Naive B cell (primary cell): ENCODE measurements at places on chromosomes 12 and 14. TPM values are rescaled to one million over a fixed set of nuclear protein-coding genes. Genes with fewer than 3 reads are reported as not detected.
A peak's percentile ranks its signal among the peaks of the same experiment; 100 is the strongest.

CLEC9A gene
- not detected for polyA plus RNA-seq

JAG2 gene
- polyA plus RNA-seq: not detected

SPTB gene
- polyA plus RNA-seq: not detected

MYH7 gene
- not detected for polyA plus RNA-seq

GUCY2C gene
- 0.06 TPM for polyA plus RNA-seq

FGF23 gene
- not detected for polyA plus RNA-seq

ANG gene
- polyA plus RNA-seq: 0.53 TPM

KRT75 gene
- not detected for polyA plus RNA-seq

MRPL52 gene
- polyA plus RNA-seq: 75.0 TPM

LRRC9 gene
- polyA plus RNA-seq: not detected

OS9 gene
- 72.0 TPM for polyA plus RNA-seq

MYL6B gene
- polyA plus RNA-seq: 35.1 TPM

- DNase-seq: no peak
These were observed 3.9 kb downstream of the KRT2 start for GRCh38 chr12:52648012-52648550.

GRCh38 chr14:93086441-93087055 is 29.2 kb downstream of the ITPK1 start:
- no peak for DNase-seq

GRCh38 chr12:101780599-101780998 is 41.3 kb upstream of the SYCP3 start:
- DNase-seq: peak; percentile 5

- no peak for DNase-seq
These were observed 26.0 kb downstream of the XRCC3 start for GRCh38 chr14:103688906-103689902.

DNA sequence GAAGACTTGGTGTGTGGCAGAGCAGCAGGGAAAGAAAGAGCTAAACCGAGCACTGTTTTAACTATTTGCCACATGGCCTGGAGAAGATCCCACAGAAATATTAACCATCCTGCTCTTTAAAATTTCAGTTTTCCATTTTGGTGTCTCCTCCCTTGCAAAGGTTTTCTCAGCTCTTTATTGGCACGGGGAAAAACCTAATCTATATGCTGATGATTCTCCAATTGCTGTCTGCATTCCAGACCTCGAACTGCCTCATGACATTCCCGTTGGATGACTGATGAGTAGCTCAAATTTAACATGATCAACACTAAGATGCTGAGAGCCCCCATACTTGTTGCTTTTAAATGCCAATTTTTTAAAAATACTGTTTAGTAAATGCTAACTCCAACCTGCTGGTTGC is 115.0 kb downstream of the EMP1 start:
- DNase-seq: no peak

GRCh38 chr12:89138048-89138852 is 214.1 kb downstream of the DUSP6 start:
- no peak for DNase-seq

DNA sequence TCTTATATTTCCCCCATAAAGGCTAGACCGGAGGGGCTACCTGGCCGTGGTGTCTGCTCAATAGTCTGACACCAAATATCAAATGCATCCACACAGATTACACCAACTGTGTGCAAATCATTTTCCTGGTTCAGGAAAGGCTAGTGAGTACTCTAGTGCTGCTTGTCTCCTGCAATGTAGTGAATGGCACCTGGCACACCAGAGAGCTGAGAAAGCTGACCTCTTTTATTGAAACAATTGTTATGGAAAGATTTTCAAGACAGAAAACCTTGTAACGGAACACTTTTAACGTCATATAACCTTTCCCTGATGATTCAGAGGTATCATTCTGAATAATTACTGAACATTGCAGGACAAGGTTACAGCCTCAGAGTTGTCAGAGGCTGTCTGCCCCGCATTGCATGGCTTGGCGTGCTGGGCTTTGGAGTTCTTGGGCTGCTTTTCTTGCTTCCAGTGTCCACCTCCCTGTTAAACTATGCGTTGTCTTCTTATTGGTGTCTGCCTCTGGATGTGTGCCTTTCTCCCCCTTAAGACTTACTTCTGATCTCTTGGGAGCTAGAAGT is 40.7 kb upstream of the HDAC7 start:
- DNase-seq: no peak

DNA sequence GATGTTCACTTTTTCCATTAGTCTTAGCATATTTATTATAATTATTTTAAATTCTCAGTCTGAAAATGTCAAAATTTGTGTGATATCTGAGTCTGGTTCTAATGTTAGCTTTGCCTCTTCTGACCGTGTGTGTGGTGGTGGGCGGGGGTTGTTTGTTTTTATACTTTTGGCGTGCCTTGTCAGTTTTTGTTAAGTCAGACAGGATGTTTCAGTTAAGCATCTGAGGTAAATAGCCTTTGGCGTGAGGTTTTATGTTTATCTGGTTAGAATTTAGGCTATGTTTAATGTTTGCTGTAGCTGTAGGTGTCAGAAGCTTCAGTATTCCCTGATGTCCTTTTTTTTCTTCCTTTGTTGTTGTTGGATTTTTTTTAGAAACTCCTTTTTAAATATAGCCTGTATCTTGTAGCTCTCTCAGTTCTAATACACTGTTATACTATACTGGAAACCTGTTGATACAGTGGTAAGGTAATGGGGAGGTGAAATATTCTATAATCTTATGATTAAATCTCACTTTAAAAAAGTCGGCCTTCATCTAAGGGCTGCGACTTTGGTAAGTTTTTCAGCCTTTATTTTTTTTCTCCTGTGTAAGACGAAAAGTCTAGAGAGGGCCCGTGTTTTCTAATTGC is 111.6 kb downstream of the SCAF11 start:
- DNase-seq: no peak

- DNase-seq: no peak
These were observed 63.8 kb downstream of the FBXO33 start for GRCh38 chr14:39368261-39368959.

- DNase-seq: no peak
These were observed 221.8 kb upstream of the SSTR1 start for GRCh38 chr14:37985826-37986470.

- no peak for DNase-seq
These were observed 59.9 kb downstream of the LIN7A start for GRCh38 chr12:80877721-80878265.

DNA sequence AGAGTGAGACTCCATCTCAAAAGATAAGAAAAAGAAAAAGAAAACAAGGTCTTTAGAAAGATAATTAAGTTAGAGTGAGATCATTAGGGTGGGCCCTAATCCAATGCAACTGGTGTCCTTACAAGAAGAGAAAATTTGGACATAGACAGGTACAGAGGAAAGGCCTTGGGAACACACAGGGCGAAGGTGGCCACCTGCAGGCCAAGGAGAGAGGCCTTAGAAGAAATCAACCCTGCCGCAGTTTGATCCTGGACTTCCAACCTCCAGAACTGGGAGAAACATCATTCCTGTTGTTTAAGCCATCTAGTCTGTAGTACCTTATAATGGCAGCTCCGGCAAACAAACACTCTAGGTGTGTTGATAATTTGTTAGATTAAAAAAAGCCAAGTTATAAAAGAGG is 491.9 kb downstream of the MED13L start:
- no peak for DNase-seq

DNA sequence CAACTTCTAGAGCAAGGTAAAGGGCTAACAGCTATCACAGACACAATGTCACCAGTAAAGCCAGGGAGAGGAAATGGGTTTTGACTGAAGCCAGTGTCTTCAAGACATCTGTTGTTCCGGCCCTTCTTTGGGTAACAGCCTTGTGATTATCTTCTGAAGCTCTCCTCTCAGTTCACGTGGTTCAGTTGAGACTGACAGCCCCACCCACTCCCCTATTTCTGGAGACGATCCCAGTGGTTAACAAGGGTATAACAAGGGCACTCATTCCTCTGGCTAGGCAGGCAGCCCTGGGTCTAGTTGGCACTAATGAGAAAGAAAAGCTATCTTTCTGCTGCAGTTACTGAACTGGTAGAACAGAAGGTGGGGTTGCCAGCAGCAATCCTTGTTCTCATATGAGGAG is 6.9 kb downstream of the GNPTAB start:
- DNase-seq: peak; percentile 70

- no peak for DNase-seq
These were observed 577 bp downstream of the ATG101 start for GRCh38 chr12:52070185-52070925.

DNA sequence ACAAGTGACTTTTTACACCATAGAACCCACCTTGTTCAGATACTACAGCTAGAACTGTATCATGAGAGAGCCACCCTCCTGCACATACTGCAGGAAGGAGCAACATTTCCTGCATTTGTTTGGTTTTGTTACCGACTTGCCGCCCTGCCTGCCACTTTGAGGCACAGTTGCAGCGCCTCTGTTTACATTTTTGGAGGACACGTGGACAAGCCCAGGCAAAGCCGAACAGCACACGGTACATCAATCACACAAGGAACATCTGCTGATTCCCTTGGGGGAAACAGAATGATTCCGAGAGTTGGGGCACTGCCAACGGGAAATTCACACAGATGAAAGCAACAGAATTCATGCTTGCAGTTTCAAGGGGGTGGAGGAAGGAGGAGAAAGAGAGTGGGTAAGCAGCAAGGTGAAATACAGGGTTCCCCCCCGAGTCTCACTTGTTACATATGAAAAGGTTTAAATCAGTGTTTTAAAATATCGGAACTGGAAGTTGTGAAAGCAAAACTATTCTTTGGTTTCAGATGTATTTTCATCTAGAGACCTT is 110.7 kb downstream of the BTG1 start:
- peak; percentile 75 for DNase-seq

DNA sequence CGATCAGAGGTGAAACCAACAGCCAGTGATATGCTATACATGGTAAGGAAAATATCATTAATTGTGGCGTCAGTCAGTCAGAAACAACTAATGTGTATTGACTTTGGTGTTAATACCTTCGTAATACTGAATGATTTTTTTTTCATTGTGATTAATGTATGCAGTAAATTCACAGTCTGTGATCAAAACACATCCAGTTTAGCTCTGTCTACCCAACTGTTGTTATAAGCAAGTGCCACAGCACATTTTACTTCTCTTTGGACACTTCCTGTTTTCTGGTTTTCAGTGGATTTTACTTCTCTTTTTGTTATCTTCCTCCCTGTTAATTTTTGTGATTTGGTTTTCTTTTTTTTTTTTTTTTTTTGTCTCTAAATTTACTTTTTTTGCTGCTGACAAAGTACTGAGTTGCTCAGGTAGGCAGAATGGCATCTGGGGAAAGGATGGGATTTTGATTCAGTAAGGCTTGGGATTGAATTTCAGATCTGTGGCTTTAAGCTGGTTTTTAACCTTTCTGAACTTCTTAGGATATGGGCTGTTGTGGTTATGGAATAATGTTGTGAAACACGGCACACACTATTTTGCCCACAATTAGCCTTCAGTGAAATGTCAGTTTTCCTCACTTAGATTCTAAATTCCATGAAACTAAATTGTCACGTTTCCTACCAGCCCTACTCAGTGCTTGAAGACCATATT is 604 bp downstream of the GLIPR1 start:
- DNase-seq: peak; percentile 64

DNA sequence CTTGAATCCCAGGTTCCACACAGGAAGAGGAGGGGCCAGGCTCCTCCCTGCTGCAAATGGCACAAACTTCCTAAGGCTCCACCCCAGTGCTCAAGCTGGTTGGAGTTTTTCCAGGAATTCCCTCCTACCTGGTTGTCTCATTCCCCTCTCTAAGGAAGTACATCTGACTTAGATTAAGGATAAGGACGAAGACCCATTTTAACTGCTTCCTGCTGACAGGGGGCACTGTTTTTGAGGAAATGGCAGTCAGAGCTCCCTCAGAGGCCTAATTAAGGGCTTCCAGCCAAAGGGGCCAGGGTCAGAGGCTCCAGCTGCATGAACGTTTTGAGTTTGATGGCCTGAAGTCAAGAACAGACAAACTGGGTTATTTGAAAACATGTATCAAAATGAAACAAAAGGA is 1084.7 kb downstream of the SLC6A15 start:
- no peak for DNase-seq

GRCh38 chr12:53568809-53569557 is 57.2 kb downstream of the ATF7 start:
- DNase-seq: no peak

GRCh38 chr12:104454997-104455396 is 1.8 kb upstream of the CHST11 start:
- DNase-seq: no peak

- DNase-seq: peak; percentile 91
These were observed at the start of gene MAP4K5 for GRCh38 chr14:50532502-50533240. MAP4K5 (minus strand) TSS chr14:50532569; CDS start chr14:50532049, 520 bp downstream.

DNA sequence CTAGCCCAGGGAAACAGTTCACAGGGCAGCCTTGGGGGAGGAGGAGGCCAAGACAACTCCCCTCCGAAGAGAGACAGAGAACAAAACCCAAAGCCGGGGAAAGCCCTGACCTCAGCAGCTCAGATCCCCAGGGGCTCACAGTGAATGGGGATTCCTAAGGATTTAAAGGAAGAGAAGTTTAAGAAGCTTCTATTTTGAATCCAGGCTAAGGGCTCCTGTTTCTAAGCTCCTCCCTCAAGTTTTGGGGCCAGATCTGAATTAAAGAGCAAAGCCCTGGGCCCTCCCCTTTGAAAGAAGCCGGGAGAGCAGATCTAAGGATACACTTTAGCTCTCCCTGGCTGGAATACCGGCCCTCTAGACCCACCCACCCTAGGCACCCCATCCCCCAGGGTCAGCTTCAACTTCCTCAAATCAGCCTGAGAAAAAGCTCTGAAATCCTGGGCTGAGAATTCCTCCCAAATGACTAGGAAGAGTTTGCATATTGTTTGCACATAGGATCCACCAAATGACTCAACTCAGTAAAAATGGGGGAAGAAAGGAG is 3.9 kb downstream of the KDM2B start:
- DNase-seq: no peak

GRCh38 chr14:88270776-88271175 is 52.3 kb downstream of the KCNK10 start:
- DNase-seq: no peak

GRCh38 chr14:76955575-76956315 is 72.8 kb downstream of the IRF2BPL start:
- peak; percentile 68 for DNase-seq

- no peak for DNase-seq
These were observed 159.9 kb downstream of the PDE3A start for GRCh38 chr12:20528208-20528607.

DNA sequence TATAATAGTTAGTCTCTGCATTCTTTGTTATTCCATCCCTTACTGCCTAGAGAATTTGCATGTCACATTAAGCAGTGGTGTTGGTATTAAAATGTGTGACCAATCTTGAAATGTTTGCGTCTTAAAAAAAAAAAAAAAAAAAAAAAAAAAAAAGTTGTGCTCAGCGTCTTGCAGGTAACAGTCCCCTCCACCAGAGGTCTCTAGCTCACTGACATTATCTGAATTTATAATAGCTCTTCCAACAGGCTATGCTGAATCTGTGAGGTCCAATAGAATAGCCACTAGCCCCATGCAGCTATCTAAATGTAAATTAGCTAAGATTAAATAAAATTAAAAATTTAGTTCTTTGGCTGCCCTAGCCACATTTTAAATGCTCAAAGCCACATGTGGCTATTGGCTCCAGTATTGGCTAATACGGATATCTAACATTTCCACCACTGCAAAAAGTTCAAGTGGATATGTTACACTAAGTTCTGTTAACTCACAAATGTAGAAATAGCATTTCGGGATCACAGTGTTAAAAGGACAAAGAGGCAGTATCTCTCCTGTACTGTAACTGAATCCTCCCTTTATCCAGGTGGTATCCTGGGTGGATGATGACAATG is 28.7 kb downstream of the NKX2-8 start:
- no peak for DNase-seq
